Placental pericyte (primary cell): ENCODE measurements at places on chromosomes 1 and 21. TPM values are rescaled to one million over a fixed set of nuclear protein-coding genes. Genes with fewer than 3 reads are reported as not detected.

The LYSMD1 gene
- total RNA-seq: 13.6 and 14.2 TPM in 2 replicates

The ADAM30 gene
- not detected in 2 replicates for total RNA-seq

The RAVER2 gene
- total RNA-seq: 3.9 and 4.7 TPM in 2 replicates

The TBX15 gene
- under 0.01 and 0.14 TPM in 2 replicates for total RNA-seq

The RGS7 gene
- 0.29 TPM in 1 of 2 replicates, not detected in the other for total RNA-seq

The LEMD1 gene
- total RNA-seq: not detected in 2 replicates

The BATF3 gene
- 0.88 and 1.3 TPM in 2 replicates for total RNA-seq

The B4GALT3 gene
- 33.9 and 34.1 TPM in 2 replicates for total RNA-seq

The TMOD4 gene
- total RNA-seq: not detected in 2 replicates

The C1orf21 gene
- 12.5 and 14.5 TPM in 2 replicates for total RNA-seq

The SPRR5 gene
- not detected in 2 replicates for total RNA-seq

The LRRC39 gene
- 0.57 and 0.88 TPM in 2 replicates for total RNA-seq

The CSMD2 gene
- 0.88 and 1.6 TPM in 2 replicates for total RNA-seq

The ACKR1 gene
- total RNA-seq: not detected in 2 replicates

The TNFRSF18 gene
- not detected in 2 replicates for total RNA-seq

The GBP5 gene
- under 0.01 TPM in 1 of 2 replicates, not detected in the other for total RNA-seq

The HES5 gene
- total RNA-seq: not detected in 2 replicates

The BNIPL gene
- total RNA-seq: 0.22 and 0.29 TPM in 2 replicates

The RCSD1 gene
- total RNA-seq: under 0.01 and 0.57 TPM in 2 replicates

The MYBPH gene
- 0.88 and 1.4 TPM in 2 replicates for total RNA-seq

The PLD5 gene
- not detected in 2 replicates for total RNA-seq

The JTB gene
- total RNA-seq: 109 and 147 TPM in 2 replicates

The RNU1-1 gene
- total RNA-seq: under 0.01 TPM in 2 replicates

The NR1I3 gene
- not detected in 2 replicates for total RNA-seq

The SNX7 gene
- 22.5 and 47.5 TPM in 2 replicates for total RNA-seq

The OXCT2 gene
- total RNA-seq: 0.29 and 0.88 TPM in 2 replicates

The RYR2 gene
- not detected in 2 replicates for total RNA-seq
